CD4-positive, alpha-beta T cell (primary cell): ENCODE measurements at places on chromosomes 2 and 18.

DNA sequence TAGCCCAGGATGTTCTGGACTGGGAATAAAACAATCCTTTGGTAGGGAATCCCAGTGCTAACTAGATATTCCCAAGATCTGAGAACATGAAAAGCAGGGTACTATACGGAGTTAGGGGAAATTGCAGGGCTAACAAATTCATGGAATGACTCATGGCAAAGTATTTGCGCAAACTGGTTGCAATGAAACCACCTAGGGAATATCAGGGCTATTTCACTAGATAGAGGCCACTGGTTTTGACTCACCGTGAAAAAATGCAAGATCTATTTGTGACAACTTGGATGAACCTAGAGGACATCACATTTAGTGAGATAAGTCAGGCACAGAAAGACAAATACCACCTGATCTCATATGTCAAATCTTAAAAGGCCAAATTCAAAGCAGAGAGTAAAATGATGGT, 233.3 kb downstream of the MBD2 start:
- no peak for DNase-seq

GRCh38 chr2:1837022-1837421, 92.7 kb upstream of the PXDN start:
- DNase-seq: no peak

DNA sequence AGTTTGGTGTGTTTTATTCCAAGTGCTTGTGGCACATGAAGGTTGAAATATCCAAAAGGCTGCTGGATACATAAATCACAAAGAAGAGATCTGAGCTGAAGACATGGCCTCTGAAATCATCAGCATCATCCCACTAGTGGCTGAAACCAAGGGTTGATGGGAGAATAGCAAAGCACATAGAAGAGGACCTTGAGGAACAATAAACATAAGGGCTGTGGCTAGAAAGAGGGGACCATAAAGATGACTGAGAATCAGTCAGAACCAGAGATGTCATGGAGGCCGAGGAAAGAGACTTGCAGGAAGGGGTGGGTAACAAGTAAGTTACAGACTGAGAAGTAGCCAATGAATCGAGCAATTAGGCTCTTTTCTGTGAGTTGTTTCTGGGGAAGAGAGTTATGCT, 116.8 kb downstream of the CDC42EP3 start:
- DNase-seq: no peak

GRCh38 chr2:200397785-200398184, 91.3 kb downstream of the SPATS2L start:
- DNase-seq: no peak

- DNase-seq: no peak
Measured at GRCh38 chr2:133888621-133889219, 320.5 kb upstream of the NCKAP5 start.

- no peak for DNase-seq
Measured at GRCh38 chr2:58906081-58906645, 665.0 kb upstream of the FANCL start.

GRCh38 chr18:36752929-36753865, 75.6 kb downstream of the TPGS2 start:
- DNase-seq: no peak

DNA sequence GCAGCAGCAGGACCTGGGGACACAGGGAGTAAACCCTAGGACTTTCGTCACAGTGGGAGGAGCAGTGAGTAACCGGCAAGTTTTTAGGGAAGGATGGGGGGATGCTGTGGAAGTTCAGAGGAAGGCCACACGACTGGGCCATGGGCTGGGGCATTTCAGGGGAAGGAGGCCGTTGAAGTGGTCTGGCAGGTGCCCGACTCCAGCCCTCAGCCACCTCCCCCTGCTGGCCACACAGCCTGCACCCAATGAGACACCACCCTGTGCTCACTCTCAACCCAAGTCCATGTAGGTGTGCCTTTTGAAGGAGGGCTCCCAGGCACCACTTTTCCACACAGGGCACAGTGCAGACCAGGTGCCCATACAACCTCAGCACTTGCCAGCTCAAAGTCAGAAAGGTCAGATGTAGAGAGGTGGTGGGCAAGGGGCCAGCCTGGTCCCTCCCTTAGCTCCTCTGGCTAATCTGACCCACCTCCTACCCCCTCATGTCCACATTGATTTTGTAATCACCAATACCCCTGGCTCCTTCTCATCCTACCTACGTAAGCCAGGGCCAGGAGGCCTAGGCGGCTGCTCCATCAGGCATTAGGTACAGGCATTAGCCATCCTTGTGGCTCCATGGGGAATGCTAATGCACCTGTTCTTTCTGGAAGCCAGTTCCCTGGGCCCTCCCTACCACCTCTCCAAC, 211.2 kb downstream of the SMAD2 start:
- no peak for DNase-seq

DNA sequence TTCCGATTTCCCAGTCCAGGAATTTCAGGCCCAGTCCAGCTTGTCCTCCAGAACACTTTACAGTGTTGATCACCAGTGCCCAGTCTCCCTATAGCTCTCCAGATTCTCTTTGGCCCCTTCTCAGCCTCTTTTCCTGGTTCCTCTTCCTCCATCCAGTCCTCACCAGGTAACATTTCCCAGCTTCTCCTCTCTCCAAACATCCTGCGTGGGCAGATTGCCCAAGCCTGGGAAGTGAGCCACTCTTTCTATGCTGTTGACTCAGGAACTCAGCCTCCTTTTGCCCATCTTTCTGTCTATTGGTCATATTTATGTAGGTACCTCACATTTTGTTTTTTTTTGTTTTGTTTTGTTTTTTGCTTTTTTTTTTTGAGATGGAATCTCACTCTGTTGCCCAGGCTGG, 109.4 kb downstream of the LYPD1 start:
- no peak for DNase-seq

DNA sequence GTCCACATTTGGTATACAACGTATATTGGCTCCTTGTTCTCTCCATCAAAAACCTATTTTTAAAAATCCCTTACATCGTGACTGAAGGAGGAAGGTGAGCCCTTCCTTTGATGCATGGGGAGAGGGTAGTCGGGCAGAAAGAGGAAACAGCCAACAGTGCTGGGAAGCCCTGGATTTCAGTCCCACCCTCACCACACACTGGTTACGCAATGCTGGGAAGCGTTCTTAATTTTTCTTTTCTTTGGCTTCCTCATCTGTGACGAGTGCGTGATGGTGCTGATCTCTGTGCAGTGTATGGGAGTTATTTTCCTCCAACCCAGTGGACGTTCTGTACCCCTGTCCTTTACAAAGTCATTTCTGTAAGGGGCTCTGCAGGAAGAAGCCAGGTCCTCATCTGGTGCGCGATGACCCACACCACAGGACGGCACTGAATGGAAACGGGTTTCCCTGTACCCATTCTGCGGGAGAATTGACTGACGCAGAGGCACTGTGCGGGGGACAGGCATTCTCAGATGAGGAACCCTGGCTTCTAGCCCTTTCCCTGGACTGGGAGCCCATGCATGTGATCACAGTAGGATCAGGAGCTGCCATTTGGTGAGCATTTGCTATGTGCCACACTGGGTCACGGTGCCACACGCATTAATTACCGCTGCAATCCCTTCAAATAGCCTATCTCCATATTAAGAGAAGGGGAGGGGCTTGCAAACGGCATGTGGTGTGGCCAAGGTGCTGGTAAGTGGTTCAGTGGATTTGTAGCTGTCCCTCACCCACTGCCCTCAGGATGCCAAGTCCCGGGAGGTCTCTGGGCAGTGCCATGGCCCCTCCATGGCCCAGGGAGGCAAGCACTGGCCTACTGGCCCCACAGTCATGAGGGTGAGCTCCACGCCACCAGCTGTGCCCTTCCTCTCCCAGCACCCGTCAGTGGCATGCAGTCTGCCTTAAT, 4.3 kb downstream of the COLEC11 start:
- no peak for DNase-seq

GRCh38 chr2:23425885-23426262, 40.9 kb downstream of the KLHL29 start:
- DNase-seq: no peak

- DNase-seq: no peak
Measured at GRCh38 chr18:32175265-32175664, 14.6 kb upstream of the MEP1B start.

DNA sequence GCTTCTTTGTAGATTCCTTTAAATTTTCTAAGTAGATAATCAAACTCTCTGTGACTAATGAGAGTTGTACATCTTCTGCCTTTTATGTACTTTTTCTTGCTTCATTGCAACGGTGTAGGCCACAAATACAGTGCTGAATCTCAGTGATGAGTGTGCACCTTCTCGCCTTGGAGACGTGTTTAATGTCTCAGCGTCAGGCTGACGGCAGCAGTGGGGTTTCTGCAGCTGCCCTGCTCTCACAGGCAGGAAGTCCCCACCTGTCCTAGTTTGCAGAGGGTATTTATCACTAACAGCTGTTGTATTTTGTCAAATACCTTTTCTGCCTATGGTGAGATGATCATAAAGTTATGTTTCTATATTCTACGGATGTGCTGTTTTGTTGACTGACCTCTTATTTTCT, 13.3 kb downstream of the AGXT start:
- no peak for DNase-seq

- peak; percentile 49 for DNase-seq
Measured at GRCh38 chr2:46937471-46937901, 21.9 kb upstream of the MCFD2 start.

DNA sequence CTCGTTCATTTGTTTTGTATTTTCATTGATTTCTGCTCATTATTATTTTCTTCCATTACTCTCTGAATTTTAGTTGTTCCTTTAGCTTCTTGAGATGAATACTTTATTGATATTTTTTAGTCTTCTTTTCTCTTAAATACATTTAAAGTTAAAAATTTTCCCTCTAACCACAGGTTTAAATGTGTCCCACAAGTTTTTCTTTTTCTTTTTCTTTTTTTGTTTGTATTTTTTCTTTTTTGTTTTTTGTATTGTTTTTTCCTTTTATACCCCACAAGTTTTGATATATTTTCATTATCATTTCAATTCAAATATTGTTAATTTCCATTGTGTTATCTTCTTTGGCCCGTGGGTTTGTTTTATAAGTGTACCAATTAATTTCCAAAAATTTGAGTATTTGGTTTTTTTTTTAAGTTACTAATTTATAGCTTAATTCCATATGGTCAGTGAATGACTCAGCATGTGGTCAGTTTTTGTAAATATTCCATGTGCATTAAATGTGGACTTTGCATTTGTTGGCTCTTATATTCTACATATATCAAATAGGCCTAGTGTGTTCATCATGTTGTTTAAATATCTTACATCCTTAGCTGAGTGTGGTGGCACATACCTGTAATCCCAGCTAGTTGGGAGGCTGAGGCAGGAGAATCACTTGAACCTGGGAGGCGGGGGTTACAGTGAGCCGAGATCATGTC, 16.2 kb downstream of the CENPO start:
- no peak for DNase-seq

DNA sequence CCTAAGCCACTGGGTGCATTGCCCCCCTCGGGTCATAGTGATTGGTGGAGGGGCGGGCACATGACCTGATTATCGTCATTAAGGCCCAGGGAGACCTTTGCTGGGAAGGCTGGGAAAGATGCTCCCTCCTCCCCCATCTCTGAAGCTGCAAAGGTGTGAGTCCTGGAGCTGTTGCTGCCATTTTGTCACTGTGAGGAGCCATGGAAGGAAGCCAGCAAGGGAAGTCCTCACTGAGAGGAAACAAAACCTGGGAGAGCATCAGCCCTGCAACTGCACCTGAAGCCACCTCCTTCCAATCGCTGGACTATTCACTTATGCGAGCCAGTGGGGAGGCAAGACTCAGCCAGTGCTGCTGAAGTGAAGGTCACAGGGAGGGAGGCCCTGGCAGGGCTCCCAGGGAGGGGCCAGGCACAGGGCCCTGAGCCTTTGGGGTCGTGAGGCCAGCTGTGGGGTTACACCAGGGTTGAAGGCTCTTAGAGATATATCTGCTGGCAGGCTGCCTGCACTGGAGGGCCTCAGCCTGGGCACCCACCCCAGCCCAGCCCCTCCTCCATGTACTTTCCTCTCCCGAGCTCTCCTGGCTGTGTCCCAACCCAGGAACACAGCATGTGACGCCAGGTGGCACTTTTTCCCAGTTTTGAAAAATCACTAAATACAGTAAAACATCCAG, 10.7 kb upstream of the FAHD2A start:
- no peak for DNase-seq

DNA sequence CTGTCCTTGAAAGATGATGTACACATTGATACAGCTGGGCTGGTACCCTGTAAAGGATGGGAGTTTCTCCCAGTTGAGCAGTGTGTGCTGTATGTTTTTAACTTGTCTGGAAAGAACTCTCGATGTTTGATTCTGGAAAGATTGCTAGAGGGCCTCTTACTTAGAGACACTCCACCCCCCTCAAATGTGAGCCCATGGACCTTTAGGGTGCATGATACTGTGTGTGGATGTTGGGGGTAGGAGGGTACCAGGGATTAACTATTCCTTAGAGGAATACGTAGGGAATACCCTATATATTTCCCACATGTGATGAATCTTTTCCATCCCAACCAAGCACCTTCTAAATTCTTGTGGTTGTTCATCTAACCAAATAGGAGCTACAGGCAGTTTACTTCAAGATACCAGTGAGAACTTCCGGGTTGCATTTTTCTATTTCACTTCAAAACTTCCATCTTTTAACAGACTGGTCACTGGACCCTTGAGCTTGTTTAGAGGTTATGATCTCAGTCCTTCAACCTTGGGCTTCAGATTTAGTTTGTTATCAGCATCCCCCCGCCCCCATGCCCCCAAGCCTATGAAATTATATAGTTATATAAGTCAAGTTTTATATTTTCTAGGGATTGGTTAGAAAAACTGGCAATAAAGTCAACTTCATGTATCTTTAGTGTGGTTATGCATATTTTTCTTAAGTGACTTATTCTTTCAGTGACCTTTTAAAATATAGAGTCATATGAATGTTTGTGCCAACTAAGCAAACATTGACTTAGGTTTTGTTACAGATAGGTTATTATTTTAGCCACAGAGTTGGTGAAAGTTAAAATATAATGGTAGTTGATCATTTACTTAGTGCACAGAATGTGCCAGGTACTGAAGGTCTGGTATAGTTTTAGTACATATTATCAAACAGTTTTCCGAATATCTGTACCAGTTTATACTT, 18.2 kb downstream of the AFTPH start:
- DNase-seq: no peak

GRCh38 chr2:35462226-35462998, 893.2 kb upstream of the CRIM1 start:
- DNase-seq: no peak

DNA sequence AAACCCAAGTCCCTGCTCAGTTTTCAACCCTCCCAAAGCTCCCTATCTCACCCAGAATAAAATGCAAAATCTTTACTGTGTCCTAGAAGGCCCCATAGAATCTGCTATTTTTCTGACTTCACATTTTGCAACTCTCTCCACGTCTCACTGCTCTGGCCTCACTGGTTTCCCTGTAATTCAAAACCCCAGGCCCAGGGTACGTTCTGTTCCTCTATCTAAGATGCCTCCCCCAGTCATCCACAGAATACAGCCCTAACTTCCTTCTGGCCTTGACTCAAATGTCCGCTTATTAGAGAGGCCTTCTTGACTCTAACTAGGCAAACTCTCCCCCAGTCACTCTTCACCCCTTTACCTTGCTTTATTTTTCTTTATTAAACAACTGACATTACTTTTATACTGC, 42.0 kb downstream of the FAM161A start:
- DNase-seq: no peak

- no peak for DNase-seq
Measured at GRCh38 chr2:231100990-231101389, 23.9 kb downstream of the HTR2B start.
